ENCODE measurements at places on chromosomes 13 and 19.

- no peak for DNase-seq
Observed at GRCh38 chr19:15464394-15465385, at the start of gene RASAL3. Gene RASAL3, minus strand, starts transcription at chr19:15464544. Its CDS starts 186 bp downstream, at chr19:15464358.

- no peak for DNase-seq
Observed at GRCh38 chr19:7729211-7729610, 2.7 kb downstream of the CLEC4G start.

GRCh38 chr19:20776083-20777076 lies at the start of gene ZNF66:
Gene ZNF66, plus strand, starts transcription at chr19:20776304. Its CDS starts 144 bp downstream, at chr19:20776448.
- DNase-seq = peak; percentile 98

GRCh38 chr19:18338541-18338940 lies 1.9 kb upstream of the PGPEP1 start:
- no peak for DNase-seq

GRCh38 chr13:97435323-97435722 lies 1.4 kb downstream of the RAP2A start:
- DNase-seq = no peak

- no peak for DNase-seq
Observed at GRCh38 chr13:113309473-113309872, 12.4 kb downstream of the LAMP1 start.

GRCh38 chr13:60689076-60689475 lies 292.1 kb downstream of the TDRD3 start:
- no peak for DNase-seq

DNA sequence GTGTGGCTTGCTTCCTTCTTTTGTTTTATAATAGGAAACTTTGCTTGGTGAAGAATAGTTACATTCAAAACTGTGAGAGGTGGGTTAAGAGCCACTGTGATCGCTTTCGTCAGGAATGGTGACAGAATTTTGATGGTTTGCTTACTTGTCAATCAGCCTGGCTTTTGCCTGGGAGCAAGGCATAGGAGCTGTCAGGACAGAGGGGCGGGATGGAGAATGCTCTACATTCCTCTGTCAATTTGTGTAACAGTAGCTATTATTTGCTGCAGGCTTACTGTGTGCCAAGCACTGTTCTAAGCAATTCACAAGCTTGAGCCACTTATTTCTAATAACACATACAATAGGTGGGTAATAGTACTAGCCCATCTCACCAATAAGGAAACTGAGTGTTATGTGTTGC lies 28.1 kb upstream of the TNFSF11 start:
- DNase-seq = no peak

DNA sequence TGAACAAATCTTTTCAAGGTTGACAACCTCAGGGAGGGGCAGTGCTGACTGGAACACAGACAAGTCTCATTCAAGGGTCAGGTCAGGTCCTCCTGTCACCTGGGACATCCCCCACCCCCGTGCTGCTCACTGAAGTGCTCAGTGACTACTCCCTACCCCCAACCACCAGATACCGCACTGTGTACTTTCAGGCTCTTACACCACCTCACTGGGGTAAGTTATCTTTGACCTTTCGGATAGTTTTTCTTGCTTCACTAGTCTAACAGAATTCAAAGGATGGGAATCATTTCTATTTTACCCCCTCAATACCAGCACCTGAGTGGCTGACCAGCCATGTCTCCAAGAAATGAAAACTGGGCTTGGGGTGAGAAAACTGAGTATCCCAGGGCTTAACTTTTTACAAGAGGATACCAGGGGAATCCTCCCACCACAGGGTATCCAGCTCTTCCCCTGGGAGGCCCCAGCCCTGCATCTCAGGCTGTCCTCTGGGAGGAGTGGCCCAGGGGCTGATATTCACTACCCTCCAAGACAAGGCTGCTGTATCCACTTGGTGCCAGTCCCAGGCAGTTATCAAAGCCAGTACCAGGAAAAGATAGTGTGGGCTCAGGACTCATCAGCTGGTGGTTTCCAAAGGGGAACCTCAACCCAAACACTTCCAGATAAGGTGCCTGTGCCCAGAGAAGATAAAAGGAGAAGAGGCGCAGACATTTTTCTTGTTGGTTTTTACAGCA lies 2.1 kb downstream of the ZNF563 start:
- no peak for DNase-seq

DNA sequence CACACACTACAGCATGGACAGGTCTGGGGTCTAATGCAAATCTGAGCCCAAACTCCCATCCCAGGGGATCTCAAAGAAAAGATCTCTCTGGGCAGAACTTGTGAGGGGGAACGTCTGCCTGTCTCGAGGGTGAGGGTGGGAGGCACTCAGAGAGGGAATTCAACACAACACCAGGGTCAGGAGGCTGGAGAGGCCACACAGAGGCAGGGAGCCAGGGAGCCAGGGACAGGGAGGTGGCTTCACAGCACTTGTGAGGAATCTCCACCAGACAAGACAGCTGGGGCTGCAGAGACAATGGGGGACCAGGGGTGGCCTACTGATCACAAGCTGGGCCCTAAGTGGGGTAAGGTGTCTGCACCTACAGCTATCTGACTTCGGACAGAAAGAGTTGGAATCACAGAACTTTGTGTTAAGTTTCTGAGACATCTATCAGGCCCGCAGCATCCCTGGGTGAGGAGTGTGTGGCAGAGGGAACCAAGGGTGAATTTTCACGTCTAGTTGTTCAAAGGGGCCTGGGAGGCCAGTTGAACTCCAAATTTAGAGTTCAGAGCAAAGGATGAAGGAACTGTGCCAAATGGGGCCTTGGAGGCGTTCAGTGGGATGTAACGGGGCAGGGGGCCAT lies 12.7 kb upstream of the AKAP8L start:
- no peak for DNase-seq

DNA sequence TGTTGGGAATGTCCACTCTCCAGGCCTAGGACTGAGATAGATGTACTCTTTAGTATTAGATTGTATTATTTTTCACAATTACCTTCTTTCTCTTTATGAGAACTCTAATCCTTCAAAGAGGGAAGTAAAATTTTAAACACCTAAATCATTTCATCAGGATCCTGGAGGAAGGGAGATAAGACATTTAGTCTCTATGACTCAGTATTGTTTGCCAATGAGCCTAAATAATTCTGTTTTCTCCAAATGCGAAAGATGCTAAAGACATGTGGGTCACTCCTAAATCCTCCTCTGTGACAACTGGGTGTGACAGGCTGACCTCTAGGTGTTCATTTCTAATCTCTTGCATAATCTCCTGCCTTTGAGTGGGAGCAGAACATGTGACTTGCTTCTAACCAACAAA lies 1736.6 kb upstream of the MIR17HG start:
- no peak for DNase-seq

DNA sequence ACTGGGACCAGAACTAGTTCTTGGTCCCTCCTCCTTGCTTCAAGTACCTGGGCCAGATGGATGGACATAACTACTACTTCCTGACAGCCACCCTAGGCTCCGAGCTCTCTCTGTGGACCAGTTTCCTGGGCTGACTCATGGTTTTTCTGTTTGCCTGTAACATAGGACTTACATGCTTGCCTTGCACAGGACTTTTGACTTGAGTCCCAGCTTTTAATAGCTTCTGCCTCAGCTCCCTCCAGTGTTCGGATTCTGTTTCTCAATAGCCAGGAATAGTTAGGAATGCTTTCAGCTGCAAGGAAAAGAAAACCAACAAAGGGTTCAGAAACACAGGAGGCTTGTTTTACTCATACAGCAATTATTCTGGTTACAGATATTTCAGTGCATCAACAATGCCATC lies 405.9 kb downstream of the ZNF536 start:
- DNase-seq = peak; percentile 56

- DNase-seq = no peak
Observed at GRCh38 chr13:111323950-111324651, 3.7 kb downstream of the TEX29 start.

GRCh38 chr19:41416194-41416674 lies 10.9 kb downstream of the B3GNT8 start:
- DNase-seq = no peak

DNA sequence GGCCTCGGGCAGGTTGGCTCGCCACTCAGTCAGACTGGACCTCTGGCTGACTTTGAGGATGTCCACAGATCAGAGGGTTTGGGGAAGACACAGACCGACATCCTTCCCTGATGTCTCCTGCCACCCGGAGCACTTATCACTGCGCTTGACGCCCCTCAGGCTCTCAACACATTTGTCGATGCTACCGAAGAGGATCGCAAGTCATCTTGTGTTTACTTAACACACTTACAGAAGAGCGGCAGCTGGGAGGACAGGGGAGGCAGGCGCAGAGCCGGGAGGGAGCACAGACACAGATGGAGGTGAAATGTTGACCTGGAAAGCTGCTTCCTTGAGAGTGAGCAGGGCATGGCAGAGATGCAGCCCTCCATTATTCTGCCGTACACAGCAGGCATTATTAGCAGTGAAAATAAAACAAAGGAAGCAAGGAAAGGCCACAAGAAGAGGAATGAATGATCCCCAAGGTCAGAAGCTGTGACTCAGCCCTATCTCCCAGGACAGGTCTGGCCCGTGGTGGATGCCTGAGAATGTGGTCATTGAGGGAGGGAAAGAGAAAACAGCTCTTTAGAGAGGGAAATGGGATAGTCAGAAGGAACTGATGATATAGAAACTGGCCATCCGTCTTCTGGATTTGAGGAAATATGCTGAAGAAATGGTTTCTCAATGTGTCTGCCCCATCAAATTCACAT lies 549.5 kb upstream of the ARGLU1 start:
- DNase-seq = no peak

DNA sequence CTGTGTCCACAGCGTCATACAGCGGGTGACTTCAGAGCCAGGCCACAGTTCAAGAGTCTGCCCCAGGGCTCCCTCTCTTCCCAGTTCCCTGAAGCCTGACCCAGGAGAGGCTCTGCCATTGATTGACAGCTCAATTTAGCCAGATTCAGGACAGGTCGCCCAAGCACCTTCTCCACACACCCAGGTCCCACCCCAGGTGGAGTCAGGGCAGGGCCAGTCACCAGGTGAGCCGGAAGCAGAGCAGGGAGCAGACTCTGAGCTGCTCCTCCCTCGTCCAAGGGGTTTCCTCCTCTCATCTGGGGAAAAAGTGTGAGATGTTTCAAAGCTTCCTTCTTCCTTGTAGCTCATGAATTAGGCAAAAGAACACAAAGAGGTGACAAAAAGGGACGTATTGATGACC lies 5.6 kb downstream of the CEACAM7 start:
- no peak for DNase-seq

DNA sequence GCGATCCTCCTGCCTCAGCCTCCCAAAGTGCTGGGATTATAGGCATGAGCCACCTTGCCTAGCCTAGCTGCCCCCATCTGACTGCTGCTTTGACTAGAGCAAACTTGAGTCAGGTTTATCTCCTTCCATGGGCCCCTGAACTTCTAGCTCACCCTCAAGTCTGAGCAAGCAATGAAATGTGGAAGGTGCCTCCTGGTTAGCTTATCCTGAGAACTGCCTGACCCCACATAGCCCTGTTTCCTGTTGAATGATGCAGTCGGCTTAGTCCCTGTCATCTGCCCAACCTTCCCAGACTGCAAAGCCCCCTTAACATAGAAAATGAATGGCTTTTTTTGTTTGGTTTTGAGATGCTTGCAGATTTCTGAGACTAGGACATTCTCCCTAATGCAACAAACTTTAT lies 8.9 kb upstream of the TMEM160 start:
- DNase-seq = no peak

- DNase-seq = no peak
Observed at GRCh38 chr13:63446329-63446728, 2030.7 kb upstream of the PCDH20 start.

DNA sequence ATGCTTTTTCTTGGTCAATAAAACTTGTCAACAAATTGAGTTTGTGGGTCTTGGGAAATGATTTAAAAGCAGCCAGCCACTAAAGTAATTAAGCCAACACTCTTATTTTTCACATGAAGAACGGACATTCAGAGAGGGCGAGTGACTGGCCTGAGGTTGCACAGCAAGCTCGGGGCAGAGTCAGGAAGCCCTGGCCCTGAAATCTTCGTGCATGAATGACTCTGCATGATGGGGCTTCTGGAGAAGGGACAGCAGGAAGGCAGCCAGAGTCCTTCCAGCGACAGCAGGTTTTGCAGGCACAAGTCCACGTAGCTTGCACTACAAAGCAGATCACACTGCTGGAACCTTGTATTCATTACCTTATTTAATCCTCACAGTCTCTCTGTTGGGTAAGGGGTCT lies 232.5 kb downstream of the ZNF536 start:
- peak; percentile 76 for DNase-seq

DNA sequence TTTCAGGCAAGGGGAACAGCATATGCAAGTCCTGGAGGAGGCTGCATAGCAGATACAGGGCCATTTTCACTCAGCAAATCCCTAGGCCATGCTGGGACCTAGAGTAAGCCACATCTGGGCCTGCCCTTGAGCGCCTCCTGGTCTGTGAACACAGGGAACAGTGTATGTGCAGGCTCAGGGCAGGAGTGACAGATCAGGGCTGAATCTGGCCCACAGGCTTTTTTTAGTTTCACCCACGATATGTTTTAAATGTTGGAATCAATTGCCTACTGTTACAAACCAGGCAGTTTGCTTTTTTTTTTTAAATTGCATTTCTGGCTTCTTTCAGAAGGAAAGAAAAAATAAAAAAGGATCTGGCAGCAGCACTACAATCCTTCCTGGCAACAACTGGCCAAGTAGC lies 1.5 kb upstream of the TMEM145 start:
- no peak for DNase-seq

GRCh38 chr13:20174656-20175405 lies 14.0 kb upstream of the GJA3 start:
- no peak for DNase-seq

GRCh38 chr13:111322916-111323331 lies 2.5 kb downstream of the TEX29 start:
- DNase-seq = no peak

DNA sequence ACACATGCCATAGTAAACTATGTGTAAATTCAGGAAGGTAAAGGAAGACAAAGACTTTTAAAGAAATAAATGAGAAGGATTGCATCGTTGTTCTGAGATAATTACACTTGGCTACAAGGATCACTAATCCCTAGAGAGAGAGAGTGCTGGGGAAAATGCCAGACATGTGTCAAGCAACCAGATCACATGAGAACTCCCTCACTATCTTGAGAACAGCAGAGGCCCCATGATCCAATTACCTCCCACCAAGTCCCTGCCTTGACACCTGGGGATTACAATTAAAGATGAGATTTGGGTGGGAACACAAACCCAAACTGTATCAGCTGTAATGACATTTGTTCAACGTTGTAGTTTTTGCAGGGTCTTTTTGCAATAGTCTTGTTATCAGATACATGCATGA lies 1600.9 kb upstream of the MIR17HG start:
- DNase-seq = no peak
